Adipocyte (in vitro differentiated cells): ENCODE measurements at places on chromosomes 3 and 15.

DNA sequence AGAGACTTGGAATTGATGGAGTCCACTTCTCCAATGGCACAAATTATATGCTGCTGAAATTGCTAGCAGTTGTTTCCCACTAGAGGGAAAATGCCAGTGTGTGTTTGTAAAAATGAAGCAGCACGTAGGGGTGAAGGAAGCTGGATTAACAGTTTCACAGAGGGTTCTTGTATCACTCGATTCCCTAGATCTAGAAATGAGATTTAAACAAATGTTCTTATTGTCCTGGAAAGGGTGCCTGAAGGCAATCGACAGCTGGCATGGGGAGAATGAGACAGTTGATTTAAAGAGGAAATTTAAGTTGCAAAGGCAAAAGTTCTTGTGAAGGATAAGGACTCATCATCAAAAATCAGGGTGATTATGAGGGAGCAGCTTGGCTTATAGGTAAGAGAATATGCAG, 234.8 kb upstream of the ARPP21 start:
- no peak for DNase-seq

DNA sequence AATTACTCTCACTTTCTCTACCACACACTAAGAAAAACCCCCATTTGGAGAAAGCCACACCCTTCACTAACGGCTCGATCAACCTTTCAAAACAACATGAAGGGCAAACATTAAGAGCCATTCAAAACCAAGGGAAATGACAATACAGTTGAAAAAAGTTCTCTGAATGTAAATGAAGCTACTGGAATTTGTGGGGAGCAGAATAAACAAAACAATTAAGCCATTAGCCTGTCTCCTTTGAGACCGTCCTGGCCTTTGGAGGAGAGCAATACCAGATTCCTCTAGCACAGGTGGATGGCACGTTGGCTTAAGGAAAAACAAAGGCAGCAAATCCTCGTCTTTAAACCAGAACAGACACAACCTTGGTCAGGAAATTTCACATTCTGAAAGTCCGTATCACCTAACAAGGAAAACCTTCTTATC, 18.7 kb downstream of the MYO1E start:
- no peak for DNase-seq

GRCh38 chr3:32421991-32422859, 30.6 kb downstream of the CMTM7 start:
- DNase-seq = peak; percentile 90

DNA sequence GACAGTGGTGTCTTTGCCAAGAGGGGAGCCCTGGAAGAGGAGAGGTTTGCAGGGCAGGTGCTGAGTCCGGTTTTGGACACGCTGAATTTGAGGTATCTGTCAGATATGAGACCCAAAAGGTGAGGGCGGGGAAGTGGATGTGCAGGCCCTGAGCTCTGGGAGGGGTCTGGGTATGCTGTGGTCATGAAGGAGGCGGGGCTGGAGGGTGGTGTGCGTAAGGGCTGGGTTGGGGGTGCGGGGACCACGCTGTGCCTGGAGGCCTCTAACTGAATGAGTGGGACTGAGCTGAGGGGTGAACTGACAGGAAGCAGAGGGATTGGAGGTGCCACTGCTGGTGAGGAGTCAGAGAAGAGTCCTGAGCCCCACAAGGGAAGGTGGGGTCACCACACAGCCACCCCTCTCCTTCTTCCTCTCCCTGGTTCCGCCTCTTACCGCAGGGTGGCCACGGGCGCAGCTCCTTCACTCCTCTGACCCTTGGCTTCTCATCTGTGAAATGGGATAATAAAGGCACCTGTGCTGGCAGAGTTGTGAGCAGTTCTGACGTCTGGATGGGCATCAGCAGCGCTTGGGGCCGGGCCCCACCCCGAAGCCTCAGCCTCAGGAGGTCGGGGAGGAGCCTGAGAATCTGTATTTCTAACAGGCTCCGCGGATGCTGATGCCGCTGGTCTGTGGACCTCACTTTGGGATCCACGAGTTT, 28.8 kb downstream of the PSTPIP1 start:
- no peak for DNase-seq

DNA sequence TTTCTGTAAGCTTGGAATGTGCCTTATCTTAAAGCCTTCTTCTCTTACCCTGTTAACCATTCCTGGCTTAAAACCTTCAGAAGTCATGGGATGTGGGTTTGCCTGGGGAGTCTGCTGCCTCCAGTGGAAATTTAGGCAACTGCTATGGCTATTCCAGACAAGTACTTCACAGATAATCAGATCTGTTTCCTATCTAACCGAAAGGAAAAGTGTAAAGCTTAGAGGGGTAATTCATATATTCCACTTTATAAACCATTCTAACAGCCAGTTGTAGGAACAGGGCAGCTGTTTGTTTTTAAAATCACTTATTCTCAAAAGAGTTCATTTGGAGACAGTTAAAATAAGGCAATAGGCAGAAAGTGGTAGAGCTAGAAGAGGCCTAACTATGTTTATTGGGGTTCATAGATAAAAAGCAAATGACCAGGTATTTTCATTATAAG, 219.9 kb downstream of the TCF12 start:
- peak; percentile 71 for DNase-seq
